Fibroblast of pulmonary artery (primary cell): ENCODE measurements at places on chromosomes 4 and X.

- no peak for DNase-seq
Measured at GRCh38 chr4:129264008-129264657, 168.2 kb downstream of the C4orf33 start.

- DNase-seq = no peak
Measured at GRCh38 chr4:121977251-121978171, 25.7 kb upstream of the TRPC3 start.

DNA sequence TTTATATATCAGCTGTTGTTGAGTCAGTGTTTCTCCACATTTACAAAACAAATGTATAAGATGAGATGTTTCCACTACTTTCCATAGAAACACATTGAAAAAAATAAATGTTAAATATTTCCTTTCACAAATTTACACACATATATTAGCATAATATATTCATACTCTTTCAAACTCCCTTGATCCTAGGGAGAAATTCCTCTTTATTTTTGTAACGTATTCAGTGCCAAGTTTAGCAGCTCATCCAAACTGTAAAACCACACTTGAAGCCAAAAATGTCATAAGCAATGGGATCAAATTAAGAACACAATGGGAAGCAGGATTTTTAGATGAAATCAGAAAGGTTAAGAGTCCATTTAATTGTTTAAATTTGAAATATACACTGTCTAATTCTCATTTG lies 381.1 kb upstream of the MAD2L1 start:
- DNase-seq = no peak

GRCh38 chr4:186190581-186191199 lies 677 bp upstream of the CYP4V2 start:
- peak; percentile 14 for DNase-seq

GRCh38 chr4:117370944-117371668 lies 285.7 kb upstream of the TRAM1L1 start:
- DNase-seq = no peak

GRCh38 chrX:2502668-2503519 lies 2.1 kb upstream of the DHRSX start:
- DNase-seq = peak; percentile 45

- no peak for DNase-seq
Measured at GRCh38 chr4:183399126-183399522, 45.3 kb upstream of the CDKN2AIP start.

GRCh38 chr4:111630705-111631104 lies 514.5 kb upstream of the FAM241A start:
- DNase-seq = peak; percentile 51

DNA sequence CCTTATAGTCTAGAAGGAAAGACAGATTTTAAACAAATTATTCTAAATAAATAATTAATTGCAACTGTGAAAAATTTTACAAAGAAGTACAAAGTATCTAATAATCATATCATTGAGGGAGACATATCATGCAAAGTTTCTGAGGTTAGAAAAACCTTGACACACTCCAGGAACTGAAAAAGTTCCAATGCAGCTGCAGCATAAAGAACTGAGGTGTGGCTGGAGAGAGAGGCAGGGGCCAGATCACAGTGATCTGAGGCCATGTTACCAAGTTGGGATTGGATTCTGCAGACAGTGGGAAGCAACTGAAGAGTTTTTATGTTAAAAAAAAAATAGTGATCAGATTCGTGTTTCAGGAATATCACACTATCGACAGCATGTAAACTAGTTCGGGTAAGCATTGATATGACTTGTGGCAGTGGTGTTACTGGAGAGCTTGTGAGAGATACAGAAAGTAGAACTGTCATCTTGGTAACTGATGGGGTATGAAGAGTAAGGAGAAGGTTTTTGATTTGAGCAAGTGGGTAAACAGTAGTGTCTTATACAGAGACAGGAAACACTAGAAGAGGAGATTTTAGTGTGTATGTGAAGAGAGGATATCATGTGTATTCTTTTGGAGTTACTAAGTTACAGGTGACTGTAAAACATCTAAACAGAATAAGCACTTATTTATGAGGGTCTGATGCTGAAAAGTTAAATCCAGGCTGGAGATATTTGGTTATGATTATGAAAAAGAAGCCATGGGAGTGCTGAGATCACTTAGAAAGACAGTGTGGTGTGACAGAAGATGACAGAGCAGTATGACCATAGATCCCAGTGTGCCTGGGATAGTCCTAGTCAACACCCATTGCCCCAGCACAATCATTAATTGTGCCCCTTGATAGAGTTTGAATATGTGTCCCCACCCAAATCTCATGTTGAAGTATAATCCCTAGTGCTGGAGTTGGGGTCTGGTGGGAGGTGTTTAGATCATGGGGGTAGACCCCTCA lies 15.6 kb upstream of the SPRY1 start:
- no peak for DNase-seq

DNA sequence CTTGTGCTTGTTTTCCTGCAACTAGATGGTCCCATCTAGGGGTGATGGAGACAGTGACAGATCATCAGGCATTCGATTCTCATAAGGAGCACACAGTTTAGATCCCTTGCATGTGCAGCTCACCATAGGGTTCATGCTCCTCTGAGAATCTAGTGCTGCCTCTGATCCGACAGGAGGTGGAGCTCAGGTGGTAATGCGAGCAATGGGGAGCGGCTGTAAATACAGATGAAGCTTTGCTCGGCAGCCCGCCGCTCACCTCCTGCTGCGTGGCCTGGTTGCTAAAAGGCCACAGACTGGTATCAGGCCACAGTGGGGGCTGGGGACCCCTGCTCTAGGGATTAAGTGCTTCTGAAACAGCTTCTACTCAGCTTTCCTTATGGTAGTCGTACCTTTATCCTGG lies 28.5 kb upstream of the CCDC110 start:
- DNase-seq = no peak

DNA sequence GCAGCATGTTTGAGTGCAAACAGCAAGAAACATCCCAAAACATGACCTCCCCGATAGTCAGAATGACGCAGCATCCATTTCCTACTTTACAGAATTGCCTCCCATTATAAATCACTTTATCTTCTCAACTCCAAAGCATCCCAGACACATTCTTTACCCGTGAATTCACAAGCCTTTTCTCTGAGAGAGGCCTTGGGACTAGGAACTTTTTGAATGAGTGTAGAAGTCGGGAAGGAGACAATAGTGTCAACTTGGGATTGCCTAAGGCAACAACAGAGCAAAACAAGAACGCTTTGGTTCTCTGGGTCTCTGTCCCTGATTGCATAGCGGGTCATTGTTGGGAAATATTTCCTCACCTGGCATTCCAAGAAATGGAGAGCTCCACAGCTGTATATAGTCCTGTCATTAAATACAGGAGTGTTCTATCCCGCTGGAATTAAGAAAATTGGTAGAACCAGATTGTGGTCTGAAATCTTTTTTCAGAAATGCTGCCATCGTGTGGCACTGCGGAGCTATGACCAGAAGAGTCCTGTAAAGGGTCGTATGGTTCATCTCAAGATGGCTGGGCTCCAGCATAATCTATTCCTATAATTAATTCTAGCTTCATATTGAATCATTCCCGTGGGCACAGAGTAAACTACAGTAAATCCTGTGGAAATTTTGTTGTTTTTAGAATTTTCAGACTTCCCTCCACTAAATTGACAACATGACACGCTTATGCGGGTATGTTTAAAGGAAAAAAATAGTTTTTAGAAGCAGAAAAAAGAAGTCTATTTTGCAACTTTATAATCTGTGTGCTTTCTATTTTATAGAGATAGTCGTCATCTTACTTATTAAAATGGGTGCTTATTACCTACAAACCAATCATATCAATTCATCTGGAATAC lies 2.0 kb upstream of the SPP1 start:
- peak; percentile 70 for DNase-seq

- DNase-seq = no peak
Measured at GRCh38 chr4:1754336-1754735, 33.0 kb downstream of the TACC3 start.

DNA sequence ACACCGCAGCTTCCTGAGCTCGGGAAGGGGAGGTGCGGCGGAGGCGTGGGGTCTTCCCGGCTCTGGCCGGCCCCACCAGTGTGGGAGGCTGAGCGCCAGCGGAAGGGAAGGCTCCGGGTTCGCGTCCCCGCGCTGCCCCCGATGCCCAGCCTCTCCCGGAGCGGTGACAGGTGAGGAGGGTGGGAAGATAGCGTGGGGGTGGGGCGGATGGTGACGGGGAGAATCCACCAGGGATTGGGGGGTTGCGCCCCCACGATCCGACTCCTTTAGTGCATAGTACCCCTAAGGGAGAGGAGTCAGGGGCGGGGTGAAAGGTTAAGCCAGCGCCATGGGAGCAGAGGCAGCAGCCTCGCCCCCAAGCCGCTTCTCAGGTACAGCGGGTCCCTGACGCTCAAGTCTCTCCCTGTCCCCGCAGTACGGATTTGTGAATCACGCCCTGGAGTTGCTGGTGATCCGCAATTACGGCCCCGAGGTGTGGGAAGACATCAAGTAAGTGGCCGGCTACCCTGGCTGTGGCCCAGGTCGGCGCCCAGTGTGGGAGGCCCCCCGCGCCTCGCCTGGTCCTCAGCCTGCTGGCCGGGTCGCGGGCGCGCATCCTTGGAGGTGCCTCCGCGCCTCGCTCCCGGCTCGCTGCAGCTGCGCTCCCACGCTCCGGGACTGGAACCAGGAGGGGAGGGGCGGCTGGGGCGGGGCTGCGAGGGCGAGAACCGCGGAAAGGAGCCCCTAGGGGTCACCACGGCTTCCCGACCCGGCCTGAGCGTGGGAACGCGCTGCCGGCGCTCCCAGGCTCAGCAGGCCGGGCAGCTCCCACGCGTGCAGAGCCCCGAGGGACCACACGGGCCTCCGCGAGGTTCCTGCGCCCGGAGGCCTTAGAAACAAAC lies 791 bp downstream of the GUCY1B1 start:
- DNase-seq = peak; percentile 33

GRCh38 chrX:106917830-106918500 lies 2.2 kb upstream of the CLDN2 start:
- DNase-seq = peak; percentile 82

DNA sequence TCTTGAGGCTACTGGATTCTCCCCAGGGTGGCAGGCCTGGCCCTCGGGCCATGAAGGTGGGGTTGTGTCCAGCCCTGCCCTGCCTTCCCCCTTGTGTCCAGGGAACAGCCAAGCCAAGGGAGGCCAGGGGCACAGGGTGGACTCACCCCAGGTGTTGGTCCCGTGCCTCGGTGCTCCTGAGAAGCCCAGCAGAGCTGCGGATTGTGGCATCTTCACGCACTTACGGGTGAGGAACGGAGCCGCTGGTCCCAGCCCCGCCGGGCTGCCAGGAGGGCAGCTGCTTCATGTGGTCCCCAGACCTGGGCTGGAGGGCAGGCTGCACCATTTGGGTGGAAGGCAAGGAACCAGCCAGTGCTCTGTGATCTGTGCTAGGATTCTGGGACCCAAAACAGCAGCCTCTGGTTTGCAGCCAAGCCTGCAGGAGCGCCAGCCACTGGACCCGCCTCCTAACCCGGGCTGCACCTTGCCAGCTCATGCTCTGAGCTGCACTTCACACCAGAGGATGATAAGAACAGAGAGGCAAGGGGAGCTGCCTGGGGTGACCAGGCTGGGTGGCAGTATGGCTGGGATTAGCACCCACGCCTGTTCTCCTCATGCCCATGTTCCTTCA lies 36.1 kb upstream of the HMX1 start:
- no peak for DNase-seq

- peak; percentile 64 for DNase-seq
Measured at GRCh38 chr4:16669036-16669435, 229.4 kb downstream of the LDB2 start.

- peak; percentile 72 for DNase-seq
Measured at GRCh38 chrX:103376118-103376978, at the start of gene BEX3. BEX3 (plus strand) TSS chrX:103376538; CDS start chrX:103377522, 984 bp downstream.
